ENCODE measurements at places on chromosomes 13 and 19. TPM values are rescaled to one million over a fixed set of nuclear protein-coding genes. Genes with fewer than 3 reads are reported as not detected.

SERTM1 gene
- not detected for total RNA-seq

ZNF563 gene
- total RNA-seq: not detected

- H3K4me1 ChIP-seq: peaks cover 13% of the 10 kb centered on the region
- no peak overlapping the region for H3K4me3 ChIP-seq
These were observed 5.9 kb upstream of the SLC7A10 start for GRCh38 chr19:33231511-33231910.

DNA sequence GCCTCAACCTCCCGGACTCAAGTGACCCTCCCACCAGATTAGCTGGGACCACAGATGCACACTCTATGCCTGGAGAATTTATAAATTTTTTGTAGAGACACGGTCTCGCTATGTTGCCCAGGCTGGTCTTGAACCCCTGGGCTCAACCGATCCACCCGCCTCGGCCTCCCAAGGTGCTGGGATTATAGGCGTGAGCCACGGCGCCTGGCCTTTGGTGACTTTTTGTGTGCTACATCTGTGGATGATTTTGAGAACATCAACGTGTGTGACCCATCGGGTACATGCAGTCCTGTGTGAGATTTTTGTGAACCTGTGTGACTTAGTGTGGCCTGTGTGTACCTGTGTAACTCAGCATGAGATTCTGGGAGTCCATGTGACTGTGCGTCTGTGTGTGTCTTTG, 8.5 kb upstream of the NFIX start:
- H3K27ac ChIP-seq: no peak overlapping the region
- peaks cover 21% of the 10 kb centered on the region for H3K4me1 ChIP-seq
- DNase-seq: no peak
- no peaks in the 10 kb centered on the region for H3K36me3 ChIP-seq

GRCh38 chr13:66483712-66484111, 746.4 kb downstream of the PCDH9 start:
- DNase-seq: no peak
- no peak overlapping the region for H3K4me3 ChIP-seq
- no peak overlapping the region for H3K27ac ChIP-seq

DNA sequence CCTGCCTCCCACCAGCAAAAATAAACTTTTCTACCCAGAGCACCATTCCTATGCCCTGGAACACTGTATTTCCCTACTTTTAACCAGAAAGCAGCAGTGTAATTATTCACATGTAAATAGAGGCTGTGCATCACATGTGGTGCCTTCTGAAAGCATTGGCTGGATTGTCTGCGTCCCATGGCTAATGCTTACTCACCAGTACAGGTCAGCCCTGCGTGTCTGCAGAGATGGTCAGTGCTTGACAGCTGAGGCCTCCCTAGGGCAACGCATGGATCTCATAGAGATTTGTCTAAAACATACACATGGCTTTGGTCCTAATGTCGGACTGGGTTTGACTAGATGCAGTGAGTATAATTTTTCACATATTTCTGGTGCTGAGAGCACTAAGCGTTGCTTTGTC, 64.2 kb downstream of the DPY19L3 start:
- H3K27ac ChIP-seq: no peak overlapping the region
- H3K36me3 ChIP-seq: no peaks in the 10 kb centered on the region
- H3K4me1 ChIP-seq: no peaks in the 10 kb centered on the region
- DNase-seq: no peak
- no peaks in the 10 kb centered on the region for H3K27me3 ChIP-seq
- no peak overlapping the region for H3K4me3 ChIP-seq

DNA sequence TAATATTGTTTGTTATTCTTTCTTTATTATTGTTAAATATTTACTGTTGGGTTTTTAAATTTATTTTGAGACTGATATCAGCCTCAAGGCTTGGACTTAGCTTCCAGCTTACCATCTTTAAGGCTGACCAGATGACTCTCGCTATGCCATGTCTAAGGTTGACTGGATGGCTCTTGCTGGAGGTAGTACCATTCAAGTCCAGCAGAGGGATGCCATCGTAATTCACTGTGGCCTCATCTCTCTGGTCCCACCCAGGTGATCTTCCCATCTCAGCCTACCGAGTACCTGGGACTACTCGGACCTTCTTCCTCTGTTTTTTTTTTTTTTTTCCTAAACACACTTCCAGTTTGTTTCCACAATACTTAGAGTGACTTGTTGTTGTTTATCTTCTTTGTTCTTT, 41.7 kb upstream of the ZNF91 start:
- no peaks in the 10 kb centered on the region for H3K36me3 ChIP-seq
- H3K4me1 ChIP-seq: no peaks in the 10 kb centered on the region
- H3K27me3 ChIP-seq: no peaks in the 10 kb centered on the region
- H3K27ac ChIP-seq: no peak overlapping the region
- no peak overlapping the region for H3K4me3 ChIP-seq

GRCh38 chr19:45876411-45877197, 9.3 kb downstream of the IRF2BP1 start:
- no peak overlapping the region for H3K27ac ChIP-seq
- no peak overlapping the region for H3K4me3 ChIP-seq
- H3K4me1 ChIP-seq: peaks cover 21% of the 10 kb centered on the region
- H3K27me3 ChIP-seq: no peaks in the 10 kb centered on the region
- no peaks in the 10 kb centered on the region for H3K36me3 ChIP-seq

DNA sequence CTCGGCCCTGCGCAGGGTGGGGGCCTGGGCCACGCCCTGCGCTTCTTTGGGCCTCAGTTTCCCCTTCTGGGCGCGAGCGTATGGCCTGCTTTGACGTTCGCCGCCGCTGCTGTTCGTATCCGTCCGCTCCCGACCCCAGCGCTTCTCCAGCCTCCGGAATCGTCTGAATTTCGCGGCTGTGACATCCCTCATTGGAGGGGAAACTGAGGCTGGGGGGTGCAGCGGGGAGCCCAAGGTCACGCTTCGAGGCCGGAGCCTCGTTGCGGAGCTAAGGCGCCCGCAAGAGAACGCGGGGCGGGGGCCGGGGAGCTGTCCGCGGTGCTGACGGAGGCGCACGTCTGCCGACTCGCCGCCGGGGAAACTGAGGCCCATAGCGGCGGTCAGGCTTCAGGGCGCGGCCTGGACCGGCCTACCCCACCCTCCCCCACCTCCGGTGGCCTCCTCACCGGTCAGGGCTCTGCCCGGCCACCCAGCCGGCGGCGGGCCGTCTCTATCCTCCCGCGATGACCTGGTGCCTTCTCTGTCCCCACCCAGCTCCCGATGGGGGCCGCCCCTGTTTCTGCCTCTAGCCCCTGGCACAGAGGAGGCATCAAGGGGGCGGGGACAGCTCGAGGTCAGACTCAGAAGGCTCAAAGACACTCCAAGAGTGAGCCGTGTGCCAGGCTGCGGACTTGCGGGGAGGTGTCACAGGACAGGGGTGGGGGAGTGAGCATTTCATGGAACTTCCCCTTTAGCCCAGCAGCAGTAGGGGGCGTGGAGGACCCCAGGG, 3.0 kb upstream of the APC2 start:
- H3K27ac ChIP-seq: no peak overlapping the region
- H3K4me1 ChIP-seq: peaks cover 29% of the 10 kb centered on the region
- DNase-seq: no peak
- no peaks in the 10 kb centered on the region for H3K36me3 ChIP-seq
- H3K27me3 ChIP-seq: no peaks in the 10 kb centered on the region

GRCh38 chr13:96792736-96793403, 201.4 kb downstream of the OXGR1 start:
- DNase-seq: no peak
- H3K4me3 ChIP-seq: no peak overlapping the region

GRCh38 chr13:105410602-105411001, 1124.9 kb downstream of the EFNB2 start:
- no peaks in the 10 kb centered on the region for H3K4me1 ChIP-seq
- H3K27ac ChIP-seq: no peak overlapping the region

DNA sequence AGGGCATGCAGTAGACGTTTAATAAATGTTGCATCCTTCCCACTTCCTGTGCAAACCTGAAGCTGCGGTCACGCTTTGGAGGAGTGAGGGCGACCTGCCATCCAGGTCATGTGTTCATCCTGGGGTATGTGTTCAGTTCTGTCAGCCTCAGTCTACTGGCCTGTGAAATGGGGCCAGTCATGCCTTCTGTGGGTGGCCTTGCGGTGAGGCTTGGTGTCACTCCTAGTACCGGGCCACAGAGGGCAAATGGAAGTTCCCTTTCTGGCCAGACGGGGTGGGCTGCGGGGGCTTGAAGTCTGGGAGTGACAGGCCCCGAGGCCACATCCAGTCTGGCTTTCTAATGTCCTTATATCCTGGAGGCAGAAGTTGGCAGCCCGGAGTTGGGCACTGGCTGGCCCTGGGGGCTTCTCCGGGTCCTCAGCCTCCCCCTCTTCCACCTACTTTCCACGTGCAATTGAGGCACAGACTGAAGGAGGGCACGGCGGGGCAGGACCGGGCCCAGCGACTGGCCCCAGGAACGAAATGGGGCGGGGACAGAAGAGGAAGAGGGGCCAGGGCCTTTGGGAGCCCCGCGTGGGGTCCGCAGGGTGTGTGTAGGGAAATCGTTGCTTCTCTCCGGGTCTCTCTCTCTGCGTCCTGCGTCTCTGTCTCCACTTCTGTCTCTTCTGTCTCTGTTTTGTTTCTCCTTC, 11.1 kb downstream of the PDE4A start:
- no peaks in the 10 kb centered on the region for H3K27me3 ChIP-seq
- H3K4me3 ChIP-seq: peak overlapping the region; percentile 82
- H3K4me1 ChIP-seq: peaks cover 36% of the 10 kb centered on the region

Data from HCT116 (cell line).